ENCODE measurements at places on chromosomes 12 and 14.

- peak; percentile 92 for DNase-seq
These were observed 23.5 kb downstream of the FGF23 start for GRCh38 chr12:4356041-4356327.

- no peak for DNase-seq
These were observed 8.9 kb downstream of the HVCN1 start for GRCh38 chr12:110680032-110680431.

DNA sequence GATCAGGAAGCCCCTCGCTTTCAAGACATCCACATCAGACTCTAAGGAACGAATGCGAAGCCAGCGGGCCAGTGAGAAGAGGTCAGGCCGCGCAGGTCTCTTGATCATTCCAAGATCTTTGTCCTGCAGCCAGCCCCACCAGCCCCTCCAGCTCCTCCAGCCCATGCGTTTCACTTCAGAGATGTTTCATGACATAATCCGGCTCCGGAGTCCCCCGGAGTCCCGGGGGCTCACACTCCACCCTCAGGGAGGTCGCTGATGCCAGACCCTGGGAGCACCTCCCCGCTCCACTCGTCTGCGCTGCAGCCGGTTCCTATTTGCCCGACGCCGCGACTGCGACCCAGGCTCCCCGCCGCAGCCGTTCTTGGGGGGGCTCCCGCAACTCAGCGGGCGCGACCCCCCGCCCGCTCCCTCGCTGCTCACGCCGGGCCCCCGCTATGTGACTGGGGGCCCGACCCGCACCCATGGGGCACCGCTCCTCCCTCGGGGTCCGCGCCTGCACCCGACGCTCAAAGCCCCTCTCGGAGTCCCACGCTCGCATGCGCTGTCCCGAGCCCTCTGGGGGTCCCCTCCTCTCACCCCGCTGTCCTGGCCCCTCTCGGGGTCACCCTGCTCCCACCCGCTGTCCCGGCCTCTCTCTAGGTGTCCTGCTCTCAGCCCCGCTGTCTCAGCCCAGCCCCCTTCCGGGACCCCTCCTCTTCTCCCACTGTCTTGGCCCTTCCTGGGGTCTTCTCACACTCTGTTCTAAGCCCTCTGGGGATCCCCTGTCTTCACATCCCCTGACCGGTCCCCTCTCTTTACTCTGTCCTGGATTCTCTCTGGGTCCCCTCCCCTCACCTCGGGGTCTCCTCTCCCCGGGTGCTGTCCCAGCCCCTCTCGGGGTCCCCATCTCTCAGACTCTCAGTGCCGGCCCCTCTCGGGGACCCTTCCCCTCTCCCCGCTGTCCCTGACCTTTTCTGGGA lies 1.1 kb downstream of the TAOK3 start:
- DNase-seq, result no peak

- DNase-seq, result peak; percentile 31
These were observed 5.1 kb downstream of the KRT85 start for GRCh38 chr12:52362118-52362726.

- DNase-seq, result no peak
These were observed 143.5 kb downstream of the TSPAN9 start for GRCh38 chr12:3220382-3221321.

DNA sequence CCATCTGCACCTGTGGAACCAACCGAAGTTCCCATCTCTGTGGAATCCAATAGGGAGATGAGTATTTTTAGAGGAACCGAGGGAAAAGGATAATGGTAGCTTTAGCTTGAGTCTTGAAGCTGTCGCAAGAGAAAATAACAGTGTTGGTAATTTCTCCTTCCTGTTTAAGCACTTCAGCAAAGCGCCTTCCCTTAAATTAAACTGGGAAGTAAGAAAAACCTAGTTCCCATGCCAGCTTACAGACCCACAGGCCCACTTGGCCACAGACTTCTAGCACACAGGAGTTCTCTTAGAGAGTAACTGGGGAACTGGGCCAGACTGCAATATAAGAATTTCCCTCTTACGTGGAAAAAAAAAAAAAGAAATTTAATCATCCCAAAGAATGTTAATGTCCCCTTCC lies 223.8 kb downstream of the EFCAB11 start:
- DNase-seq, result no peak

GRCh38 chr12:65533177-65533883 lies 254.8 kb downstream of the MSRB3 start:
- DNase-seq, result peak; percentile 21

DNA sequence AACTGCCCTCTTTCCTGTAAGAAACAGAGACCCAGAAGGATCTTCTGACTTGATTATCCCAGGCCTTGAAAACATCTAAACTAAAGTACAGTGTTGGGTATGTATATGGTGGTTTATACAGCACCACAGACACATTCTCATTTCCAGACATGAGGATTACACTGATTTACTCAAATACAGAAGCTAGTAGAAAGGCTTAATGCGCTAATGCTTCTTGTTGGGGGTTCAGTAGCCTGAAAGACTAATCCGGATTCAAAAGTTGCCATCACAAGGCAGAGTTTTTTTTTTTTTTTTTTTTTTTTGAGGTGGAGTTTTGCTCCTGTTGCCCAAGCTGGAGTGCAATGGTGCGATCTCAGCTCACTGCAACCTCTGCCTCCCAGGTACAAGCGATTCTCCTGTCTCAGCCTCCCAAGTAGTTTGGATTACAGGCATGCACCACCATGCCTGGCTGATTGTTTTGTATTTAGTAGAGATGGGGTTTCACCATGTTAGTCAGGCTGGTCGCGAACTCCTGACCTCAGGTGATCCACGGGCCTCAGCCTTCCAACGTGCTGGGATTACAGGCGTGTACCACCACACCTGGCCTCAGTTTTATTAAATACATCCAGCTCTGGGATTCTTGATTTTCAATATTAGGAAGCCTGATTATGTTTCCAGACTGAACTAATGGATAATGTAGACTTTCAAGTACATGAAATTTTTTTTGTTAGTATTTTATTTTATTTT lies 46.3 kb upstream of the HECTD1 start:
- no peak for DNase-seq
